ENCODE measurements at places on chromosomes 3 and 15.

GRCh38 chr15:73832657-73833056 is 40.7 kb upstream of the TBC1D21 start:
- no peak for DNase-seq

GRCh38 chr3:147846854-147847478 is 437.8 kb downstream of the ZIC1 start:
- DNase-seq = no peak

DNA sequence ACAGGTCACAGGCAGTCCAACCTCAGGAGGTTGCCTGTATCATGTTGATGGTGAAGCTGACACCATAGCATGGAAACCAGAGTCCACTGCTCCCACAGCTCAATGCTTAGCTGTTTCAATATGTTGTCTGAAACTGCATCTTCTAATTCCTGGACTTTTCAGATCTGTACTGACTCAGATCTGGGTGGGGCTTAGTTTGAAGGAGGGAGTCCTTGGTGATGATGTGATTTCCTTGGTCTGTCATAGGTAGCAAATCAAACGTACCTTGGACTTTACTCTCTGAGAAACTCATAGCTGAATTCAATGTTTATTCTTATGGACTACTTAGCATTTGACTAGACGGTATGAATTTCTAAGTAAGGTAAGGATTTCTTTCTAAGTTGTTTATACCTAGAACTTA is at the start of gene HHLA2:
Gene HHLA2, plus strand, starts transcription at position 310 of the 400 bp plus-strand sequence. CDS start 55,266 bp downstream, outside the sequence.
- DNase-seq = peak; percentile 89

GRCh38 chr3:109071350-109072142 is 46.4 kb downstream of the MORC1 start:
- DNase-seq = no peak

- peak; percentile 65 for DNase-seq
These were observed 10.3 kb downstream of the EID1 start for GRCh38 chr15:48888191-48888590.

- peak; percentile 49 for DNase-seq
These were observed 43.8 kb upstream of the FBXL22 start for GRCh38 chr15:63553388-63553791.

GRCh38 chr15:41990243-41990605 is 17.9 kb upstream of the EHD4 start:
- no peak for DNase-seq

GRCh38 chr3:139527265-139527664 is 12.3 kb downstream of the RBP1 start:
- DNase-seq = no peak

DNA sequence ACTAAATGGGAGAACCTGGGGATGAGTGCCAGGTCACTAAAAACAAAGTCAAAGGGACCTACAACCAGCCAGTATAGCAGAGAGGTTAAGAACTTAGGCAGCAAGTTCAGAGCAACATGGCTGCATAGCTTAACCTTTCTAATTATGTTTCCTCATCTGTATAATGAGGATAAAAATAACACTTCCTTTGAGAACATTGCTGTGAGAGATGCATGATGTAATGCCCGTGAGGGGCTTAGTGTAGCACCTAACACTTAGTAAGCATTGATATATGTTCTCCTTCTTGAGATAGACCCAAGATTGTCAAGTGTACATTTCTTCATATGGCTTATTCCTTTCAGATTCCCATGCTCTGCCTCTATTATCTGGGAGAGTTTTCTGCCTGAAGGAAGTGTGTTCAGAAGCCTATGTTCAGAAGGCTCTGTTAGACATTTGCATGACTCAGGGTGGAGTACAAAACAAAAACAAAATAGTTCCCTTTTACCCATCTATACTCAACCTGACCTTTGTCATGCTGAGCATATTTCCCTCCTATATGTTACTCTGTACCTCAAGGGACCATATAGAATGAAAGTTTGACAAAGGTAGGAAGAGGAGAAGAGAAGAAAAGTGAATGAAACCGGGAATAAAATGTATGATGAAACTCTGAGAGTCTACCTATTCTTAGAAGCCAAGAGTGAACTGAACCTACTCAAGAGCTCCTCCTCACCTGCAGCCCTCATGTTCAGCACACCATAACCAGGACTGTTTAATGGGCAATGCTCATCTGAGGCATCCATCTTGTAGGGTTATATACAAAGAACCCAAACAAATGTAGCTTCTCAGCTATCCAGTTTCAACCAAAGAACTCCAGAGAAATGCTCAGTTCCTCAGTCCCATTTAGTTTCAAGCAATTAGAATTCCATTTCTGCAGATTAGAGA is 70.7 kb upstream of the KCNMB2 start:
- no peak for DNase-seq

- no peak for DNase-seq
These were observed 30.9 kb upstream of the CLK3 start for GRCh38 chr15:74584779-74585178.

DNA sequence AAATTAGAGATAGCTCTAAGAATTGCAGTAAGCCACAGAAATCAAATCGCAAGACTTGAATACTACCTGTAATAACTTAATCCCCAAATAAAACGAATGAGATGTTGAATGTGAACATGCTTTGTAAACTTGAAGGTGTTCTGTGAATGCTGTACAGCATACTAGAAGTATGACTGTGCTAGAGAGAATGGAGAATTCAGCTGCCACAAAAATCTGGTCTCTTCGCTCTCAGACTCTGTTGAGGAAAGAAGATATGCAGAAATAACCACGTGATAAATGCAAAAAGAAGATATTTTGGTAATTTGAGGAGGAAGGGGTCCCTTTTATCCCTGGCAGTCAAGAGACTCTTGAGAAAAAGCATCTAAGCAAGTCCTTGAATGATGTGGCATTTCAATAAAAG is 37.3 kb downstream of the ZBTB38 start:
- no peak for DNase-seq

DNA sequence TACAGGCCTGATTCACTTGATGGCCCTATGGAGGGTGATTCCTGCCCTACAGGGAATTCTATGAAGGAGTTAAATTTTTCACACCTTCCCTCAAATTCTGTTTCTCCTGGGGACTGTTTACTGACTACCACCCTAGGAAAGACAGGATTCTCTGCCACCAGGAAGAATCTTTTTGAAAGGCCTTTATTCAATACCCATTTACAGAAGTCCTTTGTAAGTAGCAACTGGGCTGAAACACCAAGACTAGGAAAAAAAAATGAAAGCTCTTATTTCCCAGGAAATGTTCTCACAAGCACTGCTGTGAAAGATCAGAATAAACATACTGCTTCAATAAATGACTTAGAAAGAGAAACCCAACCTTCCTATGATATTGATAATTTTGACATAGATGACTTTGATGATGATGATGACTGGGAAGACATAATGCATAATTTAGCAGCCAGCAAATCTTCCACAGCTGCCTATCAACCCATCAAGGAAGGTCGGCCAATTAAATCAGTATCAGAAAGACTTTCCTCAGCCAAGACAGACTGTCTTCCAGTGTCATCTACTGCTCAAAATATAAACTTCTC is 43.6 kb downstream of the BLM start:
- DNase-seq = no peak

DNA sequence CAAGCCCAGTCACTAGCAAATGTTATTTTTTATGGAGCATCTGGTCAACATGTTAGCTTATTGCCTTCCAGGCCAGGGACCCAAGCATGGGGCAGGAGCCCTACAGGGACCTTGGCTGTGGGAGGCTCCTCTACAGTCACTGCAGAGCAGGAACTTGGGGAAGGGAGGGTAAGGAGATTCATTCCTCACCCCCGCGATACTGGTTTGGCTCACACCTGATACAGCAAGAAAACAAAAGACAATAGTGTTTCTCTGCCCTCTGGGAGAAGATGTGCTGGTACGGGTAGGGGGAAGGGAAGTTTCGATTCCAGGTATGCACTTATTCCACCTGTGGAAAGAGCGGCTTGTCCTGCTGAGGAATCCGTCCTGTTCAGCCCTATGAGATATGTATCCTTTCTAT is 77.6 kb downstream of the SLC12A8 start:
- no peak for DNase-seq

DNA sequence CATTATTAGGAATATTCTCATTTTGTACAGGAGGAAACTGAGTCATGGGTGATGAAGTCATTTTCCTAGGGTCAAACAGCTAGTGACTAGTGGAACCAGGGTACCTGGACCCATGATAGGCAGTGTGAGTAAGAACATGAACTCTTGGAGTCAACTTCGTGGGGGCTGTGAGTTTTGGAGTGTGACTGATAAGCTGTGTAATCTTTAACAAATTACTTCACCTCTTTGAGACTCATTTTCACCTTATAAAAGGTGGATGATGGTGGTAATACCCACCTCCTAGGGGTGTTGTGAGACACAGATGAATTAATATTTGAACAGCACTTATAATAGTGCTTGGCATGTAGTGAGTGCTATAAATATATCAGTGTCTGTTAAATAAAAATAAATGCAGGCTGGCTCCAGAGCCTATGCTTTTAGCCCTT is 9.1 kb downstream of the SEMA6D start:
- DNase-seq = no peak

DNA sequence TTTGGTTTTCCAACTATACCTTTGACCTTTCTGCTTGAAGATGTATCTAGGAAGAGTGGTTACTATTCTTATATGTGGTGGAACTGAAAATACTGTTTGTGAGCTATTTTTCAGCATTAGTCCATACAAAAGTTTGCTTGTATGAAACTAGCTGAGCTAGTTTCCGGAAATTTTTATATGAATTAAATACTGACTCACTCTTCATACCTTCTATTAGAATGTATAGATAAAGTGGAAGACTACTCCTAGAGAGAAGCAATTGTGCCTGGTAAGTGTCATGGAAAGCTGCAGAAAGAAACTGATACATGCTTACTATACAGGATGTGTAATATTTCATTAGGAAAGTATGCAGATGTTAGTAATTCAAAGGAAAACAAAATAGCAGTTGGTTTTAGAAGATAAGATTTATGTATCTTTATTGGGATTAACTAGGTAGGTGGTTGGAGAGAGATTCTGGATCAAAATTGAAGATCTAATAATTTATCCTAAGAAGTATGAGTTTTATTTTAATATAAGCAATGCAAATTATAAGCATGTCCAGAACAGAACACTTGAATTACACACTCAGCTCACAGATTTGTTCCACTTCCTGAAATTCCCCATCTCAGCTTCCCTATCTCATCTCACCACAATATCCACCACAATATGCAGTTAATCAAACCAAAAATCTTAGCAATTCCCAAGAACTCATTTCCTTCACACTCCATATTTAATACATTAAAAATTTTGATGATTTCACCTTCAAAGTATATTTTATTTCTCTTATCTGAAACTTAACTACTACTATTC is 82.8 kb downstream of the BCHE start:
- no peak for DNase-seq

GRCh38 chr3:49806850-49807249 is 3.8 kb downstream of the INKA1 start:
- no peak for DNase-seq

DNA sequence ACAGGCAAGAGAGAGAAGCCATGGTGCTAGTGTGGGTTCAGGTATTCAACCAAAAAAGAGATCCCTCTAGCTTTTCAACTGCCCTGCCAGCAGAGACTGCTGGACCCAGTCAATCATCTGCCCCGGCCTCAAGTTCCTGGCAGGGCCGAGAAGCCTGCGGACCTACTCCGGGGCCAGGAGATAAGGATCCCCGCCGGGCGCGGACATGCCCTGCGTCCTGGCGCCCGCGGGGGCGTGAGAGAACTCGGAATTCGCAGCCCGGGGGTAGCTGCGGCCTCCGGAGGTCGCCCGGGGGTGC is 821 bp upstream of the MAGI1 start:
- DNase-seq = no peak

DNA sequence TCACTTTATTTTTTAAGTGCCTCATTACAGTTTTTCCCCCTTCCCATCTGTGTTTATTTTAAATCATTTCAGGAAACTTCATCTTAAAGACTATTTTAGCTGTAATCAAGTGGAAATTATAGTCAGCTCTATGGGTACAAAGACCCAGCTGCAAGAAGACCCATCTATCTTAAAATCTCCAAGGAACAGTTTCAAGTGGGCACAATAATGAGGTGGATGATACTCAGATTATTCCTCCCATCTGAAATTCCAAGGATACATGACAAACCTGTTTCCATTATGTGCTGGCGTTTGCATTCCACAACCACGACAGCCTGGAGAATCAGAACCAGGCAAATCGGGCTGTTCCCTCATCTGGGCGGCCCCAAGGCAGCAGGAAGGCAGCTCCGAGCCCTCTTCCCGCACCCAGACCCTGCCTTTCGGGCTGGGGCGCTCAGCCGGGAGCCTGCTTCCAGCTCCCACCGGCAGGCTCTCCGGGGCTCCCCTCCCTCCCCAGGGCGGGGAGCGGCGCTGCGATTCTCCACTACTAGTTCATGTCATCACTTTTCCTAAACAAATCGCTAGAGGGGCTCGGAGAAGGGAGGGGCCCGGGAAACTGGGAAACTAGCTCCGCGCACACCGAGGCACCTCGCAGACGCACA is at the start of gene MGLL:
Gene MGLL, minus strand, starts transcription at position 475 of the 641 bp plus-strand sequence. Its CDS starts 197 bp downstream, at position 278.
- no peak for DNase-seq

- DNase-seq = no peak
These were observed 133.8 kb downstream of the MOBP start for GRCh38 chr3:39601241-39601640.

- DNase-seq = no peak
These were observed 36.9 kb downstream of the ITPR1 start for GRCh38 chr3:4529876-4530588.

DNA sequence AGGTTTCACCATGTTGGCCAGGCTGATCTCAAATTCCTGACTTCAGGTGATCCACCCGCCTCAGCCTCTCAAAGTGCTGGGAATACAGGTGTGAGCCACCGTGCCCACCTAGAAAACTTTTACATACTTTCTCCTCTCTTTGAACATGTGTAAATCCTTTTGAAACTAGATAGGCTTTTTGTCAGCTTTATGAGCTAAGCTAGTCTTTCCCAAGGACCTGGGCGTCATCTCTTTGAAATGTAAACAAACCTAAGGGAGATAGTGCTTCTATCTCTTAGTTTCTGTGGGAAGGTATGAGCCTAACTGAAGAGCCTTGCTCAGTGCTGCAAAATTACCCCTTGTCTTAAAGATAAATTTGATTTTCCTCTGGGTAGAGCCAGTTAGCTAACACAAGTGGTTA is 4.8 kb downstream of the CX3CR1 start:
- DNase-seq = no peak

DNA sequence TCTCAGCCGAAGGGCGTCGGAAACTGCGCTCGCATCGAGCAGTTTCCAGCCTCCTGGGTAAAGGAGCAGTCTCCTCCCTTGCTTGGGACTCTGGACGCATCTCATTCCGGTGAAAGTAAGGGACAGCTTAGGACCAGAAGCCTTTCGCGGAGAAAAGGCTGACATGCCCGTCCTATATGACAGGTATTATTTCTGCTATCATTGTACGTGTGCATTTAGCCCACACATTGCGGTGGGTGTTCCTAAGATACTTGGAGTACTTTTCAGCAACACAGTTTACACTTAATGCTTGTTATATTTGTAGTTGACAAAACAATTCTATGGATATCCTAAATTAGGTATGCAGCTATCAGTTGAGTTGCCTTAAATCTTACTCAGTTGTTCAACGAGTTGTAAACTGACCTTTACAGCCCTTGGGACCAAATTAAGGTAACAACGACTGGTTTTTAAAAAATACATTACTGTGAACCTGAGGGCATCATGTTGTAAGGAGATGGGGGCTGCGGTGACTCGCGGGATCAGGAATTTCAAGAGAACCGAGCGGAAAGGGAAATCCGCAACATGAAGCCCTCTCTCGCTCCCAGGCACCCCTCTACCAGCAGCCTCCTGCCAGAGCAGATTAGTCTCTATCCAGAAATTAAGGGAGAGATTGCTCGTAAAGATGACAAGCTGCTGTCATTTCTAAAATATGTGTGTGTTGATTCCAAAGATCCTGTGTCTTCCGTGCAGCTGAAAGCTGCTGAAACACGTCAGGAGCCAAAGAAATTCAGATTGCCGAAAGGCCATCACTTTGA is 632 bp upstream of the COPS2 start:
- no peak for DNase-seq

- no peak for DNase-seq
These were observed 1272.5 kb downstream of the ROBO1 start for GRCh38 chr3:78495301-78495700.

All from activated CD4-positive, alpha-beta T cell treated with anti-CD3 and anti-CD28 coated beads, Interleukin-2, amount 50 U/mL, for 16 hours (primary cell).